T-cell (primary cell): ENCODE measurements at places on chromosomes 4 and X.
A peak's percentile ranks its signal among the peaks of the same experiment; 100 is the strongest.

DNA sequence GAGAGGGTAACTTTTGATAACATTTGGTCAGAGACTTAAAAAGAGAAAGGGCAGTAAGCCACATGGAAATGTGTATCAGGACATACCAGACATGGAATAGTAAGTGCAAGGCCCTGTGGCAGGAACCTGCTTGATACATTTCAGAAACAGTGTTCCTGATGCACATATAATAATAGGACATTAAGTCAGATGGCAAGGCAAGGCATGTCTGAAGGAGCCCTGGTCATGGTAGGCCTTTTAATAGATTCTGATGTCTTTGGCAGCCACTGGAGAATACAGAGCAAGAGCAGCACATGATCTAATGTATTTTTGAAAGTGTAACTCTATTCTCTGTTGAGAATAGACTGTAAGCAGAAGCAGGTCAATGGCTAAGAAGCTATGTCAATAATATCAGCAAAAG, 279.7 kb downstream of the CAMK2D start:
- DNase-seq, result no peak

- DNase-seq, result no peak
These were observed 7.8 kb downstream of the LARP1B start for GRCh38 chr4:128068918-128069317.

DNA sequence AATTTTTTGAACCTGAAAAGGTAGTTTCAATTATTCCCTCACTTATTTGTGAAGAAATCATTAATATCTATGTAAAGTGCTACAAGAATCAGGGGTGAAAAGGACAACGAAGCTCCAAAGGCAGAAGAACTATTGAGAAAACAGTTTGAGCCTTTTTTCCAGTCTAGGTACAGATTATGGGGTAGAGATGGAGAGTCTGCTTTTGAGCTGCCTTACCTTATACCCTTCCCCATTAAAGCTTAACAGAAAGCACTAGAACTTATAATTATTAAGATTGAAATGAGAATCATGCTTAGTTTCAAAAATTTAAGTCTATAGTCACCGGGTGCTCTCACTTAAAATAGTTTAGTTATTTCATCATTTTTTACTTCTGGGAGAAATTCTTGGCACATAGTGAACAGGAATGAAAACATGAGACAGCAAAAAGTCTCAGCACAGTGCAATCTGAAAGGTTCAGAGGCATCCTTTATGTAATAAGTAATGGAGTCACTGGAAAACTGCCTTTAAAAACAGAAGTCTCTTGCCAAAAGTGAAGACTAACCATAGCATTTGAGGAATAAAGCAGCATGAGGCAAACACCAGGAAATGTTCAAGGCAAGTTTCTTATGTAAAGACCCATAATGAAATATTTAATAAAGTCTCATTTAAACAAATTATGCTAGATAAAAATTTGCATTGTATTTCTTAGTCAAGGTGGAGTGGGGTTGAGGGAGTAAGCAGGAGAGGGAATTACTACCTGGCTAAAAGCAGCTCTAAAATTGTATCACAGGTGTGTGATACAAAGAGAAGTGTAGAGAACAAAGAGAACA, 5.1 kb upstream of the DCLK2 start:
- no peak for DNase-seq

- DNase-seq, result no peak
These were observed 18.3 kb upstream of the IL21 start for GRCh38 chr4:122639181-122639580.

DNA sequence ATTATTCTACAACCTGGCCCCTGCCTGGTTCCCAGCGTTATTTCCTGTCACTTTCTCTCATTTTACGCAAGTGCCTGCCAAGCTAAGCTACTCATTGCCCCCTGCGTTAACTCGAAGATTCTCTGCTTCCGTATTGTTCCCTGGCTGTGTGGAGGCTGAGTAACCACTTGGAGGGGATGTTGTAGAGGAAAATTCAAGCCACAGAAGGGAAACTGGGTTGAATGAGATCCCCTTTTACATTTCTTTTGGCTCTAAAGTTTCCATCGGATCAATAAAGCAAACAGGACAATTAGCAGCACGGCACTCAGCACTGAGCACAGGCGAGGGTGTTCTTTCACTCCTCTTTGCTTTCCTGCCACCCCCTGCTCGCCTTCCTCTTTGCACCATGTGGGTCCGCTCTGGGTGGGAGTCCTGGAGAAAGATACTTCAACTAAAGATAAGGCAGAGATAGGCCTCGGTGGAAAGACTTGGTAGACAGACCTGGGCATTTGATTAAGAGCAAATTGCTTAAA, 4.2 kb upstream of the TMSB4X start:
- peak; percentile 46 for DNase-seq

- DNase-seq, result no peak
These were observed 96.4 kb upstream of the IQCM start for GRCh38 chr4:149912000-149912399.

- no peak for DNase-seq
These were observed 12.0 kb downstream of the TMSB4X start for GRCh38 chrX:12986886-12987285.

- DNase-seq, result no peak
These were observed 170.1 kb downstream of the SHROOM3 start for GRCh38 chr4:76605099-76605563.

DNA sequence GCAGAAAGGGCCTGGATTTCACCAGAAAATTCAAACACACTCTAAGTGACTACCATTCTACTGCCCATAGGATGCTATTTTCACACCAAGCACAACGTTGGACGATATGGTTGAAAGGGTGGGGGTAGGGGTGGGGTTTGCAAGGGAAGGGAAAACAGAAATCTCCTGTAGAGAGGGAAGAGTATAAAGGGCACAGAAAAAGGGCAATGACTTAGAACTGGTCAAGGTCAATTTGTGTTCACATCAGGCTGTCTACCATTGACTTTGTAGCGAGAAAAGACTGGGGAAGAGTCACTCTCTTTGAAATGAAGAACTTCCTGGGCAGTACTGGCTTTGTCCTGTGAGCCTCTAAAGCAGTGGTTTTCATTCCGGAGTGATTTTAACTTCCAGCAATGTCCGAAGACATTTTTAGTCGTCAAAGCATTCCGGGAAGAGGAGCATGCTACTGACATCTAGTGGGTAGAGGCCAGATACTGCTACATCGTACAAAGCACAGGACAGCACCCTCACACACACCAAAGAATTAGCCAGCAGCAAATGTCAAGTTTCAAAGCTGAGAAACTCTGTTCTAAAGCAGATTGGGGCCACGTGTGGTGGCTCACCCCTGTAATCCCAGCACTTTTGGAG, 48.4 kb upstream of the SLC7A3 start:
- DNase-seq, result no peak

- no peak for DNase-seq
These were observed 592.9 kb downstream of the TRIML1 start for GRCh38 chr4:188732131-188732530.

GRCh38 chrX:86047936-86048280, 550 bp upstream of the CHM start:
- DNase-seq, result no peak

- DNase-seq, result no peak
These were observed 207.9 kb downstream of the FRAS1 start for GRCh38 chr4:78265006-78265405.

DNA sequence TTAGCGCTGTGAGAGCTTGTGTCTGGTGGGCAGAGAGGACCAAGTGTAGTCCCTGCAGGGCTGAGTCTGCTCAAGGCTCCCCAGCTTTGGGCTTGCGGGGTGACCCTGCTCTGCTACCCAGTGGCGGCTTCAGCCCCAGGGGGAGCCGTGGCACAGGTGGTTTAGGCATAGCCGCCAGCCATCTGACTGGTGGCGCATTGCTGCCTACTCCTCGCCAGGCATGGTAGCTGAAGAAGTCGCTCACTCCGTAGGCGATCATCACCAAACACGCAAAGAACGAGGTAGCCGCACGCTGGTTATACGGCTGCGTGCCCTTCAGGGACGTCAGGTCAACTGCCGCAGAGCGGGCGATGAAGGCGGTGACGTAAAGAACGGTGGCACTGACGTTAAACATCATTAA, 180.7 kb upstream of the DIPK2B start:
- DNase-seq, result no peak

DNA sequence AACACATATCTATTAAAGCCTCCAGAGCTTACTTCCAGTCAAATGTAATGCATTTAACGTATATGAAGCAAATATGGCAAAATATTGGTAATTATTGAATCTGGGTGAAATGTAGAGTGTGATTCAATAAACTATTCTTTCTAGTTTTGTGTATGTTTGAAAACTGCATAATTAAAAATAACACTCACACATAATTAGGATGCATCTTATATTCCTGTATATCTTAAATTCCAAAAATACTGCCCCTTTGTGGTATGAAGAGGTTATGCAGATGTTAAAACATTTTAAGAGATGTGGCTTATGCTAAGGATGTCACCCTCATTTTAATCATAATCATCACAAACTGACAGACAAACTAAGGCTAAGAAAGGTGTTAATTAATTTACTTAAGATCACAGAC, 182.9 kb downstream of the COX18 start:
- DNase-seq, result no peak

DNA sequence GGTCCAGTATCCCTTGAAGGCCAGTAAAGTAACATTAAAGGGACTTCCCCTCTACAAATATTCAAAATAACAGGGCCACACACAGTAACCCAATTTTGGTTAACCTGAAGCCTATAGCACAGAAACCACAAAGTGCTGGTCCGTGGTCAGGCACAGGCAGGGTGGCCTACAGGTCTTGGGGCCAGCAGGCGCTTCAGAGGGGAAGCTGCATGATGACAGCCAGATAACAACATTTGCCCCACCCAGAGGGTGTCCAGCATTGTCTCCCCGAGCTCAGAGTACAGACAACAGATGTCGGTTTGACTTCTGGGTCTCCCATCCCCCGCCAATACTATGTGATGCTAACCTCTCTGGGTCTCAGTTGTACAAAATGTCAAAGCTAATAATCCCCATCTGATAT, 51.1 kb downstream of the SH3KBP1 start:
- DNase-seq, result no peak

- DNase-seq, result no peak
These were observed 608 bp upstream of the FAM200B start for GRCh38 chr4:15681067-15681371.

GRCh38 chr4:37685823-37686372, 278 bp downstream of the RELL1 start:
- no peak for DNase-seq

DNA sequence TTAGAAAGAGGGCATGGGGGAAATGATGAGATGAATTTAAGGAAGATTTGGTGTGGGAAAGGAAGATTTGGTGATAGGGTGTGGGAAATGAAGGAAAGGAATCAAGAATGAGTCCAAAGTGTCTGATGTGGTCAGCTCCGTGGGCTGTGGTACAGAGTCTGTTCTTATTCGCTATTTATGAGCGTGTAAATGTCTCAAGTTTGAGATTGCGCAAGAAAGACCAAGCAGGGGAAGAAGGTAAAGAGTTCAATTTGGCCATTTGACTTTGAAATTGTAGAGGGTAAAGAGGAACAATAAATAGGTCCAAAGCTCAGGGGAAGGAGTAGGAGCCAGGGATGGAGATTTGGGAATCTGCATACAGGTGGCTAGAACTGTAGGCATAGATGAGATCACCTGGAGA, 11.3 kb upstream of the SMS start:
- no peak for DNase-seq

DNA sequence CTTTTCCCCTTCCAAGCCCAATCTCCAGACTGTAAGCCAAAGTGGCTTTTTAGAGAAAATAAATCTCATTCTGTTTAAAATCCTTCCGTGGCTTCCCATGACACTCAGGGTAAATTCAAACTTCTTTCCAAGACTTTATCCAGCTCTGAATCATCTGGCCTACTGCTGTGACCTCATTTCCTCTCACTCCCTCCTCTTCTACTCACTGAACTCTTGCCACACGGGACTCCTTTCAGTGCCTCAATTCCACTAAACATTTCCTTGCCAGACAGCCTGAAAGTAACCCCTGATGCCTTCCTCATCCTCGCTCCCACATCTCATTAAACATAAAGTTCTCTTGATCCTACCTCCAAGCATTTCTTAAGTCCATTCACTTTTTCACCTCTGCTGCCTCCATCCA, 27.8 kb upstream of the RNF128 start:
- no peak for DNase-seq

DNA sequence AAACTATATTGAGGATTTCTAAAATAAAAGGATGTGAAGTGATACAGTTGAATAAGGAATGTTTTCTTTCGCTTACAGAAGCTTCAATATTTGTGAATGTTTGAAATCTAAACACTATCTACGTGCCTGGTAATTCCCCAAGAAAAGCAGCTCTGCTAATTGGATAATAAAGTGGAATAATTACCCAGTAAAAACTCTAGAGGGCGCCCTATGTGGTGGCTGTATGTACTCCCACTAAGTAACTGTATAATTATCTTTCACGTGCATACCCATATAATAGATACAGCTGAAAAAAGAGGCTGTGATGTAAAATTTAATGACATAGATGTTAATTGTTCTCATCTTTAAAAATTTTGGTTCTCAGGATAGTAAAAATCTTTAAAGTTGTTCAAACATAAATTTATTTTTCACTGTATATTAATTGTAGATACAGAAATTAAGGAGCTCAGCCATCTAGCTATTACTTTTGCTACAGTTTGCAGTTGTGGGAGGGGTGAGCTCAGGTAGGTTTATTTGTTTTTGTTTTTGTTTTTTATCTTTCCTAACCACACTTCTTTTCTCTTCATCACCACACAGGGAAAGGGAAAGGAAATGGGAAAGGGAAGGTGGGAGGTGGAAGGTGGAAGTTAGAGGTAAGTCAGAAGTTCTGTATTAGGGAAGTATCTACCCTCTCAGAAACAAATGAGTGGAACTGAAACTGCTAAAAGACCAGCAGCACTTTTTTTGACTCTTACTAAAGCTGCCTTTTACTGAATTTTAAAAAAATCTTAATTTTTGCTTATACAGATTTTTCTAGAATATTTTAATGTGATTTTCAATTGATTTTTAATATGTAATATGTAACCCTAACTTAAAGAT, 151.7 kb upstream of the RPS6KA6 start:
- DNase-seq, result no peak
